ENCODE measurements at places on chromosomes 4 and X.

GRCh38 chrX:14729058-14729457 lies 143.8 kb downstream of the FANCB start:
- no peak overlapping the region for H3K27ac ChIP-seq
- no peaks in the 10 kb centered on the region for H3K4me1 ChIP-seq
- no peak overlapping the region for H3K4me3 ChIP-seq
- no peak for DNase-seq
- H3K36me3 ChIP-seq, result no peaks in the 10 kb centered on the region

GRCh38 chrX:101986586-101986985 lies 54.8 kb upstream of the ZMAT1 start:
- no peak for DNase-seq
- no peaks in the 10 kb centered on the region for H3K4me1 ChIP-seq
- no peaks in the 10 kb centered on the region for H3K36me3 ChIP-seq
- H3K27ac ChIP-seq, result no peak overlapping the region
- H3K4me3 ChIP-seq, result no peak overlapping the region

DNA sequence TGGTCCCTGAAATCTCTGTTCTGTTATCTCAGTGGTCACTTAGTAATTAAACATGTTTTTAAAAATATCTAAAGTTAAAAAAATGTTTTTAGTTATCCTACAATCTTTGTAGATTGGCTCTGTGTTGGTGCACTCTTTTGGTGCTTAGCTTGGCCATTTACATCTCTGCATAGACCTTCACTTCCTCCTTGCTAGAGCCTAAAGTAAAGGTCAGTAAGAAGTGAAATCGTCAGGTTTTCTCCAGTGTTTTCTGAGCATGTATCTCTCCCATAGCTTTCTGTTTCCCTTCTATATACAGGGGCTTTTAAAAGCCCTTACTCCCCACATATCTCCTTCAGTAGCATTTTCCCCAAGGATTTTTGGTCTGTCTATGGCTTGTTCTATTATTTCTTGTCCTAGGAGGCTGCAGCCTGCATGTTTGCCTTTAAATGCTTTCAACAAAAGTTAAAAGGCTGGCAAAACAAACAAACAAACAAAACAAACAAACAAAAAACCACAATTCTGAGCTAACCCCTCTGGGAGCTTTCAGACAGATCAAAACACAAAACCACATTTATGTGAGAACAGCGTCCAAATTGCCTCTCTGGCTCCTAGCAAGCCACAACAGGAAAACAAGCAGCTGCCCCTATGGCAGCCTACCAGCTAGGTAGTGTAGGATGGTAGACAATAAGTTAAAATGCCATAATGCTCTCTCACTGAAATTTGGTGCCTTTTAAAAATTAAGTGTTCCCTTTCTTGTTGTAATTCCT lies 27.3 kb upstream of the GPRASP2 start:
- no peak overlapping the region for H3K27ac ChIP-seq
- no peak for DNase-seq
- no peaks in the 10 kb centered on the region for H3K36me3 ChIP-seq
- no peaks in the 10 kb centered on the region for H3K4me1 ChIP-seq
- no peaks in the 10 kb centered on the region for H3K27me3 ChIP-seq

GRCh38 chrX:118254611-118255010 lies 91.3 kb upstream of the WDR44 start:
- no peak overlapping the region for H3K27ac ChIP-seq
- no peaks in the 10 kb centered on the region for H3K4me1 ChIP-seq

- H3K4me3 ChIP-seq, result peak overlapping the region; percentile 62
- peaks cover 43% of the 10 kb centered on the region for H3K4me1 ChIP-seq
- H3K27me3 ChIP-seq, result peaks cover 9% of the 10 kb centered on the region
- no peak overlapping the region for H3K27ac ChIP-seq
- DNase-seq, result peak; percentile 58
These were observed 2.2 kb downstream of the MAMLD1 start for GRCh38 chrX:150365051-150365989.

- peaks cover 58% of the 10 kb centered on the region for H3K36me3 ChIP-seq
- DNase-seq, result no peak
These were observed 29.9 kb downstream of the BOD1L1 start for GRCh38 chr4:13597604-13598003.

- no peaks in the 10 kb centered on the region for H3K36me3 ChIP-seq
- H3K4me1 ChIP-seq, result no peaks in the 10 kb centered on the region
- no peaks in the 10 kb centered on the region for H3K27me3 ChIP-seq
- DNase-seq, result no peak
These were observed 9.5 kb downstream of the FAT1 start for GRCh38 chr4:186714006-186714675.

- H3K4me3 ChIP-seq, result no peak overlapping the region
- DNase-seq, result no peak
- no peak overlapping the region for H3K27ac ChIP-seq
- H3K36me3 ChIP-seq, result no peaks in the 10 kb centered on the region
These were observed 239.5 kb upstream of the GPC4 start for GRCh38 chrX:133654811-133655210.

Data from B cell (primary cell).